ENCODE measurements at places on chromosomes 13 and 19. TPM values are rescaled to one million over a fixed set of nuclear protein-coding genes. Genes with fewer than 3 reads are reported as not detected.

DNA sequence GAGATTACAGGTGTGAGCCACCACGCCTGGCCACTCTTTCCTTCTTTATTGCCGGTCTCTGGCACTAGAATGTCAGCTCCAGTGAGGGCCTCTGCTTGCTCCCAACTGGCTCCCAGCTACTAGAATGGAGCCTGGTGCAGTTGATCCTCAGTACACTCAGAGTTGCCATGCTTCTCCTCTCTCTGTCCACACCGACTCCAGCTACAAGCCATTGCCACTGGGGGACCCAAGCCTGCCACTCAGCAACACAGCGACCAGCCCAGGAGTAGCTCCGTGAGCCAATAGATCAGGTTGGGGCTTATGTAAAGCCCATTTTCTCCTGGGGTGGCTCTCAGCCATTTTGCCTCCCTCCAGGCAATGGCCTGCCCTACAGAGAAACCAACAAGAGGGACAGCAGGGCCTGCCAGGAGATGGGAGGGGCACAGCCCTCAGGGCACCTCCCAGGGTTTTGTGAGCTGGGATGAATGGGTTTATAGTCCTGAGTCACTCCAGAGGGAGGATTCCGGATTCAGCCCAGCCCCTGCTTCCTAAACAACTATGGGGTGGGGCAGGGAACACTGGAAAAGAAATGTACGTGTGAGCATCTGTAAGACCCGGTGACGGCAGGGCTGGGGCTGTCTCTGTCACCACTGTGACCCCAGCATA, 36.5 kb downstream of the OPA3 start:
- no peaks in the 10 kb centered on the region for H3K27me3 ChIP-seq
- DNase-seq: no peak
- no peaks in the 10 kb centered on the region for H3K4me1 ChIP-seq
- H3K27ac ChIP-seq: no peak overlapping the region

- H3K27ac ChIP-seq: no peak overlapping the region
- H3K36me3 ChIP-seq: no peaks in the 10 kb centered on the region
- H3K27me3 ChIP-seq: no peaks in the 10 kb centered on the region
- DNase-seq: no peak
- peaks cover 5% of the 10 kb centered on the region for H3K4me1 ChIP-seq
These were observed 415.2 kb downstream of the KCTD12 start for GRCh38 chr13:76470991-76471390.

- no peak for DNase-seq
- H3K36me3 ChIP-seq: peaks cover 12% of the 10 kb centered on the region
- no peaks in the 10 kb centered on the region for H3K4me1 ChIP-seq
- H3K4me3 ChIP-seq: no peak overlapping the region
- H3K27ac ChIP-seq: no peak overlapping the region
These were observed 135.6 kb downstream of the RNF17 start for GRCh38 chr13:24899601-24900000.

- no peak overlapping the region for H3K4me3 ChIP-seq
- H3K36me3 ChIP-seq: no peaks in the 10 kb centered on the region
- no peaks in the 10 kb centered on the region for H3K4me1 ChIP-seq
- no peak overlapping the region for H3K27ac ChIP-seq
These were observed 12.1 kb upstream of the MYCBP2 start for GRCh38 chr13:77338961-77339401.

DNA sequence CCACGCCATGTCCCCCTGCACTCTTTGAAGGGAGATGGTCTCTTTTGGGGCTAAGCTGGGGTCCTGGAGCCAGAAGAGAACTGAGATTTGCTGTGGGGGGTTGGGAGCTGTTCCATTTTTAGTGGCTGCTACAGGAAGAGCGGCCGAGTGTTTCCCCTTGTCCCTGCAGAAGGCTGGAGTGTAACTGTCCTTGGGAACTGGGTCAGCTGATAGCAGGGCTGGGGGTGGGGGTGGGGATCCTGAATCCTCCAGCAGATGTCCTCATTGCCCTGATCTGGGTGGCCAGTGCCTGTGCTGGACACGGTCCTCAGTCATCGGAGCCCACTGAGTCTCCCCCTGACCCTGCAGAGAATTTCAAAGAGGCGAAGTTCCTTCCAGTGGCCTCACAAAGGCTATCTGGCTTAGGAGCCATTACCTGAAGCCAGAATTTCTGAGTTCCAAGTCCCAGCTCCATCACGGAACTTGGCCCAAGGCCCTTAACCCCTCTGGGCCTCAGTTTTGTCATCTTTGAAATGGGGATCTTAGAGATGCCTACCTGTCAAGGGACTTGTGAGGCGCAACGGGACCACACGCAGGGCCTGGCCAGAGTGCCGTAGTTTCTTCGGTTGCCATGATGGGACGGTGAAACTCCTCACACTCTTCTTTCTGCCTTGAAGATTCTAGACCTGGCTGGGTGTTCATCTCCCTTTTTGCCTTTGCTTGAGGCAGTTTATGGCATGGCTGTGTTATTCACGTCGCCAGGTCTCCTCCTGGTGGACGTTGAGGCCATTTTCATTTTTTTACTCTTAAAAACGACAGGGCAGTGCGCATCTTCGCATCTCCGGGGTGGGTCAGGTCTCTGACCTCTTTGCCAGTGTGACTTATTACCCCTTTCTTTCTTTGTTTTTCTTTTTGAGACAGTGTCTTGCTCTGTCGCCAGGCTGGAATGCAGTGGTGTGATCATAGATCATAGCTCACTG, 51.9 kb downstream of the DNM2 start:
- H3K4me1 ChIP-seq: no peaks in the 10 kb centered on the region
- no peak overlapping the region for H3K27ac ChIP-seq
- peaks cover 8% of the 10 kb centered on the region for H3K36me3 ChIP-seq
- DNase-seq: no peak
- no peak overlapping the region for H3K4me3 ChIP-seq
- H3K27me3 ChIP-seq: no peaks in the 10 kb centered on the region

DNA sequence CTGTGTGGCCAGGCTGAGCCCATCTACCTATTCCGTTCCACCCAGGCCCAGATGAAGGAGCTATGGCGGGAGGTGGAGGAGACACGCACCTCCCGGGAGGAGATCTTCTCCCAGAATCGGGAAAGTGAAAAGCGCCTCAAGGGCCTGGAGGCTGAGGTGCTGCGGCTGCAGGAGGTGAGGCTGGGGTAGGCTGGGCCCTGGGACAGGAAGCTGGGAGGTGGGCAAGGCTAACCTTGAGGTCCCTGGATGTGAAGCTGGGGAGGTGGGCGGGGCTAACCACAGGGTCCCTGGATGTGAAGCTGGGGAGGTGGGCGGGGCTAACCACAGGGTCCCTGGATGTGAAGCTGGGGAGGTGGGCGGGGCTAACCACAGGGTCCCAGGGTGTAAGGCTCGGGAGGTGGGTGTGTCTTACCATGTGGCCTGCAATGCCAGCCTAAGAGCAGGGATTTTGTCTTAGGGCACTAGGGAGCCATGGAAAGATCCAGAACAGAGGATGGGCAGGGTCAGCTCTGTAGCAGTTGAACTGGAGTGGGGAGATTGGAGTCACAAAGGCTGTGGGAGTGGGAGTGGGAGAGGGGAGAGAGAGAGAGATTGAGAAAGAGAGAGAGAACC, 36.9 kb downstream of the KCNC3 start:
- H3K27me3 ChIP-seq: no peaks in the 10 kb centered on the region
- H3K36me3 ChIP-seq: peaks cover 35% of the 10 kb centered on the region
- DNase-seq: no peak
- H3K4me3 ChIP-seq: no peak overlapping the region
- H3K27ac ChIP-seq: no peak overlapping the region

DNA sequence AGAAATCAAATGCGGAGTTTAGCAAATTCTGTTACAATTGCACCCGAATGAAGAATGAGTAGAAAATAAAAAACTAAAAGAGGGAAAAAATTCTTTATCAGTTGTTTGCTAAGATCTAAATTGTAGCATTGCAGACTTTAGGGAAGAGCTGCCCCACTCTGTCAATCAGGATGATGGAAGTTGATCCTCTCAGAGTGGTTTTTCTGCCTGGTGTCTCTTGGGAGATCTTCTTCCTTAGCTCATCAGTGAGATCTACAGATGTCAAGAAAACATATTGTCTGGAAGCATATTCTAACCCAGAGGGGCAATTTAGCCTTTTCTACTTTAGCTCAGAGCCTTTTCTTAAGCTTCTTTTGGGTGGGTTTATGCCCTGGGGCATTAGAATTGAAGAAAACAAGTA, 223.2 kb upstream of the PCDH17 start:
- no peak for DNase-seq
- no peak overlapping the region for H3K4me3 ChIP-seq
- no peaks in the 10 kb centered on the region for H3K36me3 ChIP-seq
- no peaks in the 10 kb centered on the region for H3K27me3 ChIP-seq
- no peak overlapping the region for H3K27ac ChIP-seq

- DNase-seq: no peak
- H3K36me3 ChIP-seq: no peaks in the 10 kb centered on the region
- H3K27ac ChIP-seq: no peak overlapping the region
These were observed 95.7 kb upstream of the TSHZ3 start for GRCh38 chr19:31444931-31445330.

- no peak overlapping the region for H3K4me3 ChIP-seq
- H3K4me1 ChIP-seq: no peaks in the 10 kb centered on the region
- no peaks in the 10 kb centered on the region for H3K36me3 ChIP-seq
- H3K27ac ChIP-seq: no peak overlapping the region
- H3K27me3 ChIP-seq: no peaks in the 10 kb centered on the region
These were observed 134.8 kb downstream of the B3GLCT start for GRCh38 chr13:31334547-31334946.

GRCh38 chr19:49182848-49183375, 25.3 kb downstream of the TRPM4 start:
- H3K27me3 ChIP-seq: peaks cover 24% of the 10 kb centered on the region
- H3K4me1 ChIP-seq: no peaks in the 10 kb centered on the region
- peaks cover 12% of the 10 kb centered on the region for H3K36me3 ChIP-seq
- no peak overlapping the region for H3K27ac ChIP-seq
- no peak overlapping the region for H3K4me3 ChIP-seq

- no peaks in the 10 kb centered on the region for H3K27me3 ChIP-seq
- H3K4me1 ChIP-seq: no peaks in the 10 kb centered on the region
- H3K4me3 ChIP-seq: no peak overlapping the region
- no peaks in the 10 kb centered on the region for H3K36me3 ChIP-seq
- no peak overlapping the region for H3K27ac ChIP-seq
These were observed 112.8 kb downstream of the NALCN start for GRCh38 chr13:101303521-101303920.

DNA sequence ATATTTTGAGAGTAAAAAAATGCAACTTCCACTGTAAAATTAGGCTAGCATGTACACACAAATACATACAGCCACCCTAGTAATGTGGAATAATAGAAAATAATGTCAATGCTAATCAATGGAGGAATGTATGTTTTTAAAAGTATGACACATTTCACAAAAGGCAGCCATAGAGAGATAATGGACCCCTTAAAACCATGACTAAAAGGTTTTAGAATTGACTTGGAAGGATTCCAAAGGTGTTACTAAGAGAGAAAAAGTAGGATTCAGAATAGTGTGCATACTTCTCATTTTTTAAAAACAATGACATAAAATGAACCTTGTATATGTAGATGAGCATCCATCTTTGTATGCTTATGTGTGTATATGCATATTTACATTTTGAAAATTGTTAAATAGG, 597.9 kb upstream of the PCDH9 start:
- peaks cover 9% of the 10 kb centered on the region for H3K27me3 ChIP-seq
- no peak overlapping the region for H3K27ac ChIP-seq
- no peaks in the 10 kb centered on the region for H3K36me3 ChIP-seq

- H3K27ac ChIP-seq: no peak overlapping the region
- H3K4me1 ChIP-seq: peaks cover 2% of the 10 kb centered on the region
- no peak overlapping the region for H3K4me3 ChIP-seq
These were observed 428.6 kb downstream of the RFC3 start for GRCh38 chr13:34246511-34246910.

- no peaks in the 10 kb centered on the region for H3K4me1 ChIP-seq
- H3K27ac ChIP-seq: no peak overlapping the region
- no peak overlapping the region for H3K4me3 ChIP-seq
- peaks cover 11% of the 10 kb centered on the region for H3K27me3 ChIP-seq
These were observed 304.1 kb upstream of the MAB21L1 start for GRCh38 chr13:35780613-35781012.

GRCh38 chr19:58134244-58134643, 16.3 kb downstream of the ZNF329 start:
- peaks cover 88% of the 10 kb centered on the region for H3K36me3 ChIP-seq
- H3K4me3 ChIP-seq: no peak overlapping the region
- DNase-seq: no peak
- no peak overlapping the region for H3K27ac ChIP-seq
- H3K4me1 ChIP-seq: no peaks in the 10 kb centered on the region

DNA sequence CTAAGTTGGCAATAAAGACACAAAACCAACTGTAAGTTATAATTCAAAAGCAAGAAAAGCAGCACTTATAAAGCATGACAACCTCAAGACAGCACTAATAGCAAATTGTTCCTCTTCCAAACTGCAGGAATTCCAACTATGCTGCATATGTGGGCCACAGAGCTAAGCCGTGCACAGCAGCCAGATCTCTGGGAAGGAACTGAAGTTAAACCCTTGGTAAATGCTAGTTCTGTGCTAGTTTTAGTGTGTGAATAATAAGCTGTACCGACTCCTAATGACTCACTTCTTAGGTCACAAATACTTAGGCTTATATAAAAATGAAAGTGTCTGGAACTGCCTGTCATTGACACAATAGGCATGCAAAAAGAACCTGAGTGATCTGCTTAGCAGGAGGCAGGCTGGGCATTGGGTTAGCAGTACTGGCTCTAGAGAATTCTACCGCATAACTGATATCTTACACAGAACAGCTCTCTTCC, 21.2 kb upstream of the GTF3A start:
- H3K27me3 ChIP-seq: peaks cover 2% of the 10 kb centered on the region
- peak overlapping the region; percentile 96 for H3K27ac ChIP-seq
- peaks cover 59% of the 10 kb centered on the region for H3K4me1 ChIP-seq
- H3K4me3 ChIP-seq: no peak overlapping the region
- no peak for DNase-seq

AP1M1 gene
- total RNA-seq: 51.8 TPM

KCTD12 gene
- 46.6 TPM for total RNA-seq

PRRG2 gene
- total RNA-seq: 6.8 TPM

LIPE gene
- total RNA-seq: 12.8 TPM

Measured in progenitor cell of endocrine pancreas (in vitro differentiated cells).